ENCODE measurements at places on chromosomes 13 and 19.

- H3K4me1 ChIP-seq: peaks cover 7% of the 10 kb centered on the region
- no peak for DNase-seq
- H3K27me3 ChIP-seq: no peaks in the 10 kb centered on the region
- no peak overlapping the region for H3K27ac ChIP-seq
Observed at GRCh38 chr13:59364641-59365085, 799.1 kb downstream of the DIAPH3 start.

- no peak overlapping the region for H3K4me3 ChIP-seq
- H3K4me1 ChIP-seq: peaks cover 12% of the 10 kb centered on the region
- H3K27me3 ChIP-seq: no peaks in the 10 kb centered on the region
- no peaks in the 10 kb centered on the region for H3K36me3 ChIP-seq
Observed at GRCh38 chr19:35119091-35119490, 3.5 kb downstream of the FXYD3 start.

DNA sequence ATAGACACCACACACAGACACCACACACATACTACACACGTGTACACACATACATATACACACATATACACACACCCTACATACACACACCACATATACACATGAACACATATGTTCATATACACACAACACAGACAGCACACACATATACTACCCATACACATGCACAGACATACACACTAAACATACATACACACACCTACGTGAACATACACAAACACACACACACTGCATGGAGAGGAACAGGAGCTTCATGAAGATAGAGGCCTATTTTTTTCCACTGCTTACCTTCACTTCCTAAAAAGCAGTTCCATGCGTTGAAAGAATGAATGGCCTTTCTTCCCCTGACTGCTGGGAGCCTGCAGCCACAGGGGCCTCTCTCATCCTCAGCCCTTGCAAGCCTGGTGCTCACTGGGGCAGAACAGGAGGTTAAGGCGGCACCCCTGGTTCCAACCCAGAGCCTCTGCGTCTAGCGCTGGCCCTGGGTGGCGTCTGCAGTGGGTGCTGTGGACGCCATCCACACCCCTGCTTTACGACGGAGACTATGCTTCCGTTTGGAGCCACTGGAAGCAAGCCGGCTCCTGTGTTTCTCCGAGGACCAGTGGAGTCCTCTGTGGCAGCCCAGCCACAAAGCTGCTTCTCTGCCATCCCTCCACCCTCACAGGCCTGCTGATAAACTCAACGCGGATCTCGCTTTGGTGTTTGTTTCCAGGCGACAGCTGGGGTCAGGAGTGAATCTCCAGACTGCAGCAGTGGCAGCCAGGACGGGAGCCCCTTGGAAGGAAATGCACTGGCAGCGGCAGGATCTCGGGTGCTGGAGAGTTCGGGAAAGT, 1.9 kb upstream of the RASA3 start:
- H3K4me3 ChIP-seq: peak overlapping the region; percentile 48
- peak overlapping the region; percentile 38 for H3K27ac ChIP-seq
- peaks cover 13% of the 10 kb centered on the region for H3K36me3 ChIP-seq
- DNase-seq: no peak
- H3K4me1 ChIP-seq: peaks cover 41% of the 10 kb centered on the region
- H3K27me3 ChIP-seq: no peaks in the 10 kb centered on the region

DNA sequence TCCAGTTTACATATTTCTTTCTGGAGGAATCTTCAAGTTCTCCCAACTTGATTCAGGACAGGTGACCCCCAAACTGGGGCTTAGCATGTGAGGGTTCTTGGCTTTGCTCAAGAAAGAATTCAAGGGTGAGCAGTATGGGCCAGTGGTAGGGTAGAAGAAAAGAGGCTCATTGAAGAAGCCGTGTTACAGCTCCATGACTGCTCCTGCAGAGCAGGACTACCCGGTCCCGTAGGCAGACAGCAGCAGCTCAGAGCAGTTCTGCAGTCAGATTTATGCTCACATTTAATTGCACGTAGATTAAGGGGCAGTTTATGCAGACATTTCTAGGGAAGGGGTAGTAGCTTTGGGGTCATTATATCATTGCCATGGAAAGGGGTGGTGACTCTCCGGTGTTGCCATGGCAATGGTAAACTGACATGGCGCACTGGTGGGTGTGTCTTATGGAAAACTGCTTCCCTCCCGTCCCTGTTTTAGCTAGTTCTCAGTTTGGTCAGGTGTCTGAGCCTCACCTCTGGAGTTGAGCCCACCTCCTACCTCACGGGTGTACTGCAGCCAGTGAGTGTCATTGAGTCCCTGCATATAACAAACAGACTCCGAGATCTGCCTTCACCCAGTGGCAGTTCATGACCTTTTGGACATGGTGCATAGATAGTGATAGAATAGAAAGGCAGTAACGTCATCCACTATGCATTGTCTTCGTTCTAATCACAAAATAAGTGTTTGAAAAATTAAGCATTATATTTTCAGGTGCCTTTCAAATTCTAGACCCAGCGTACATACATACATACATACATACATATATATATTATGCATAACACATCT, 16.0 kb upstream of the ZNF792 start:
- H3K4me3 ChIP-seq: no peak overlapping the region
- H3K27ac ChIP-seq: no peak overlapping the region
- H3K36me3 ChIP-seq: no peaks in the 10 kb centered on the region
- no peaks in the 10 kb centered on the region for H3K27me3 ChIP-seq
- peaks cover 23% of the 10 kb centered on the region for H3K4me1 ChIP-seq

GRCh38 chr13:47628666-47629065, 372.4 kb downstream of the SUCLA2 start:
- no peaks in the 10 kb centered on the region for H3K4me1 ChIP-seq
- DNase-seq: no peak
- no peak overlapping the region for H3K27ac ChIP-seq

- peaks cover 16% of the 10 kb centered on the region for H3K36me3 ChIP-seq
- H3K4me1 ChIP-seq: peaks cover 4% of the 10 kb centered on the region
- no peak overlapping the region for H3K27ac ChIP-seq
- H3K27me3 ChIP-seq: no peaks in the 10 kb centered on the region
- no peak overlapping the region for H3K4me3 ChIP-seq
Observed at GRCh38 chr19:47790398-47790814, 11.9 kb downstream of the SELENOW start.

- DNase-seq: peak; percentile 31
- no peak overlapping the region for H3K4me3 ChIP-seq
- H3K4me1 ChIP-seq: peaks cover 34% of the 10 kb centered on the region
- no peaks in the 10 kb centered on the region for H3K36me3 ChIP-seq
- H3K27ac ChIP-seq: no peak overlapping the region
Observed at GRCh38 chr19:2603334-2603733, 99.2 kb downstream of the GNG7 start.

DNA sequence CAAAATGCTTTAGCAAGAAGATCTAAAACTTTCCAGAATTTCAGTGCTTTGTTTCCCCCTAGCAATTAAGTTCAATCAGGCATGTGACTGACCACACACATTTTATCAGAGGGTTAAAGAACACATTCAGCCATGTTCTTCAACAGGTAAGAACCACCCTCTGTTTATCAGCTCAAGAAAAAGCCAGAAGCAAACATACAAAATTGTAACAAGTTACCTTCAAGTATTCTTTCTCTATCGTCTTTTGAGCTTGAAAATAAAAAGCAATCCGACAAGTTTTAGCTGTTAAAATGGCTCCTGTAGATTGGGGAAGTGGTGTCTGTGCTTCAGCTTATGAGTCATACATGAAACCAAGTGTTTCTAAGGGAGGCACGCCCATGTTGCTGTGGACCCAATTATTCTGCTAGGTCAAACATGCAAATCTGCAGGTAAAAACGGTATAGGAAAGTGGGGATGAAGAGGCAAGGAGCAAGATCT, at the start of gene ELF1:
ELF1 (minus strand) TSS at position 306 of the 477 bp plus-strand sequence. CDS start 37,262 bp downstream, outside the sequence.
- peaks cover 46% of the 10 kb centered on the region for H3K4me1 ChIP-seq
- no peak for DNase-seq
- peaks cover 28% of the 10 kb centered on the region for H3K36me3 ChIP-seq
- peak within 1 kb of the TSS; percentile 97 for H3K27ac ChIP-seq
